NCI-H748 treated with DMSO at 0.1 percent for 48 hours (cell line): ENCODE measurements at places on chromosomes 4 and X.
A peak's percentile ranks its signal among the peaks of the same experiment; 100 is the strongest.

DNA sequence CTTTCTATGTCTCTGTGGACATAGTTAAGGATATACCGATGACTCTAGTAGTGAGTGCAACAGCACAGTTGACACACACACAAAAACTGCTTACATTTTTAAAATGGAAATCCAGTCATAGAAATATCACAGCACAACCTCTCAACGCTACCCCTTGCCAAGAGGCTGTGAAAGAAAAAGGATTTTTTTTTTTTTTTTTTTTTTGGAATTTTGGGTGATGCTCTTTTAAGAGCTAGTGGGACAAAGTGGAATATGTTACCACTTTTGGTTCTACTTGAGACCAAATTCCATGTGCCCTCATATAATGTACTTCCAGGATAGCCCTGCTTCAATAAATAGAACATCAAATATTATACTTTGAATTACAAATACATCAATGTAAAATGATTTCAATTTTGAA lies 381.1 kb upstream of the MAGEB2 start:
- no peak for DNase-seq

GRCh38 chrX:97672138-97672537 lies 788.4 kb downstream of the RPA4 start:
- DNase-seq: peak; percentile 96

DNA sequence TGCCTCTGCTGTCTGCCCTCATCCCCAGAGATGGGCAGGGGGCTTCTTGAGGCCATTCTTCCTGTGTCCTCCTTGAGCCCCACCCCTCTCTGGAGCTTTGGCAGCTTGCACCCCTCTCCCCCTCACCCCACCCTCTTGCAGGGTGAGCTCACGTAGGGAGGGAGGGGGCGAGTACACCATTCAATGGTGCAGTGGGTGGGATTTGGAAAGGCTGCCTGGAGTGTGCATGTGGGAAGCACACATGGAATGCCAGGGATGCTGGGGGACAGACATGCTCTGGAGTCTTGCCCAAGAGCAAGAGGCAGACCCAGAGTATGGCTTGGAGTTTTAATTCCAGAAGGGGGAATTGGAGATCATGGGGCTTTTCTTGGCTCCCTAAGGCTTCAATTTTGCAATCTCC lies 5.6 kb downstream of the PAK3 start:
- DNase-seq: no peak

DNA sequence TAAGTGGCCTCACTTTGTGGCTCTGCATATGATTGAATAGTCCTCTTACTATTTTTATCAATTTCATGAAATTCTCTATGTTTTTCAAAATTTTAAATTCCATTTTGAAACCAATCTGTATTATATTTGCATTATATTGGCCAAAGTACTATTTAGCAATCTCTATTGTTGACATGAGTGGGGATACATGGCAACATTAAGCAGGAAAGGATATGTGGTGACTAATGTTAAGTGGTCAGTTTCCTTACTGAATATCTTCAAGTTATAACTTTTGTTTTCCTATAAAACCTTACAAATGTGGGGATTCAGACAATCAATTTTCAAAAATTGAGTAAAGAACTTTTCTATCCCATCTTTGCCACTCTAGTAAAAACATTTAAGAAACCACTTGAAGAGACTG lies 10.2 kb downstream of the BBS7 start:
- no peak for DNase-seq

GRCh38 chr4:107548211-107548905 lies 171.7 kb downstream of the PAPSS1 start:
- no peak for DNase-seq

DNA sequence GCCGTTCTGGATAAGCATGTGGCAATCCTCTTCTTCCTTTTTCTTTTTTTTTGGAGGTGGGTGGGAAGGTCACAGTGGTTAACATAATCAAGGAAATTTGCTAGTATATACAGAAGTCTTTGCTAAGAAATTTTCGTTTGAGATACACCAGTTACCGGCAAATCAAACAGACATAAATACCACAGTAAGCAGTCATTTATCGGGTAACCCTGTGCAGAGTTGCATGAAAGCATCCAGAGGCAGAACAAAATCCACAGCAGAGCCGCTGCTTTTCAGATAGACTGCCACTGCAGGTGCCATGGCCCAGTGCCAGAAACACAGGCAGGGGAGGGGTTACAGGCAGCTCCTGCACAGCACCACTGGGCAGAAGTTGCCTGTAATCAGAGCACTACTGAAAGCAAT lies 179.1 kb upstream of the MAB21L2 start:
- peak; percentile 62 for DNase-seq

- DNase-seq: no peak
Measured at GRCh38 chr4:98584265-98584664, 74.1 kb downstream of the TSPAN5 start.

DNA sequence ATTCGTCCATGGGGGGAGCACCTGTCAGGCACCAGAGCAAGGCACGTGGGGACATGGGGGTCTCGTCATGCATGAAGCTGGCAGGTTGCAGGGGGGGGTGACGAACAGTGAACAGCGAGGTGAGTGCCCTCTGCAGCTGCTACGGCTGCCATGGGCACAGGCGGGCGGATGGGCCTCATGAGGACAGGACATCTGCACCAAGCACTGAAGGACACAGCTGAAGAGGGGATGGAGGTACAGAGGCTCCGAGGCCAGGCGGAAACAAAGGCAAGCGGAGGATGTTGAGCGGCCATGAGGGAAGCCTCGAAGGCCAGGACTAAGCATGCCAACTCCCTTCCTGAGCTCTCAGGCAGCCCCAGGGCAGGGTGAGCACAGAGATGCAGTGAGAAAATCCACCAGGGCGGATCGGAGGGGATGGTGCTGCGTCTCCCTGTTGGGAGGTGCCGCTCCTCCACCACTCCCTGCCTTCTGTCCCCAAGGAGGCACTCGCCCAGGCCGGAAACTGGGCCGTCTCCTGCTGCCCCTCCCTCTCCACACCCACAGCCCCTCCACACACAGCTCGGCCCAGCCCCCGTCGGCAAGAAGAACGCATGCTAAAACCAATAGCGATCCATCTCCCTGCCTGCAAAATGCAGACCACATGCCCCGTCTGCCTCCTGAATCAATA lies 24.6 kb downstream of the ABLIM2 start:
- no peak for DNase-seq

- DNase-seq: no peak
Measured at GRCh38 chr4:182354867-182355266, 111.7 kb downstream of the TENM3 start.

GRCh38 chr4:101787701-101788316 lies 2.7 kb upstream of the BANK1 start:
- no peak for DNase-seq

DNA sequence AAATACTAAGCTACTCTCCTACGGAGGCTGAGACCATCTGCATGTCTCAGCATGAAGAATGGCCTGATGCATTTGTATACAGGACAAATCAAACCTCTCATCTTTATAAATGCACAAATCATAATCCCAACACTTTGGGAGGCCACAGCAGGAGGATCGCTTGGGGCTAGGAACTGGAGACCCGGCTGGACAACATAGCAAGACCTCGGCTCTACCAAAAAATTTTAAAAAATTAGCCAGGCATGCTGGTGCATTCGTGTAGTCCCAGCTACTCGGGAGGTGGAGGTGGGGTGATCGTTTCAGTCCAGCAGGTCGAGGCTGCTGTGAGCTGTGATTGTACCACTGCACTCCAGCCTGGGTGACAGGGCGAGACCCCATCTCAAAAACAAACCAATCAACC lies 262.8 kb downstream of the DHRSX start:
- DNase-seq: no peak

GRCh38 chrX:150642423-150642822 lies 50.8 kb upstream of the MTMR1 start:
- no peak for DNase-seq

DNA sequence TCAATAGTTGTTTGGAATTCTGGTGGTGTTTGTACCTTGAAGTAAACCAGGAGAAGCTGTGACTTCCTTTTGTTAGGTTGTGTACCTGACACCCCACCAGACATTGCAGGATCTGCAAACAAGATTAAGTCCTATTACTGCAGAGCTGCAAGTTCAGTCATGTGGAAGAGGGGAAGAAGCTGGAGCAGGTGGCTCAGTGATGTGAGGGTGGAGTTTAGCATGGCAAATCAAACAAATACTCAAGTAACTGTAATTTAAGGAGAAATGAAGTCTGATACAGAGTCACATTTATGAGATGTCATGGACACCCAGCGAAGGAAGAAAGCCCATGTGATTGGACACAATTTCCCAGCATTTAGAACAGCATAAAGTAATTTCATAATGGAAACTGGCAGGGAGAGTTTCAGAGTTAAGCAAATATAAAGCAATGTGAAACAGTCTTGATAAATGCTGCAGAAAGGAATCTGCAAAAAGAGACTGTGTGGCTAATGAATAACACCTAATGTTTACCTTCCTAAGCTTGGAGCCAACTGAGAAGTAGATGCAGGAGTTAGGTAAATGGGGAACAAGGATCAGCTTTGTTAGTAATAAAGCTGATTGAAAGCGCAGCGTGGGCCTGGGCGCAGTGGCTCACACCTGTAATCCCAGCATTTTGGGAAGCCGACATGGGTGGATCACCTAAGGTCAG lies 249.1 kb downstream of the GBA3 start:
- DNase-seq: peak; percentile 45

- DNase-seq: no peak
Measured at GRCh38 chr4:128979934-128980333, 113.4 kb downstream of the SCLT1 start.

- no peak for DNase-seq
Measured at GRCh38 chr4:26726655-26727387, 133.8 kb upstream of the STIM2 start.

DNA sequence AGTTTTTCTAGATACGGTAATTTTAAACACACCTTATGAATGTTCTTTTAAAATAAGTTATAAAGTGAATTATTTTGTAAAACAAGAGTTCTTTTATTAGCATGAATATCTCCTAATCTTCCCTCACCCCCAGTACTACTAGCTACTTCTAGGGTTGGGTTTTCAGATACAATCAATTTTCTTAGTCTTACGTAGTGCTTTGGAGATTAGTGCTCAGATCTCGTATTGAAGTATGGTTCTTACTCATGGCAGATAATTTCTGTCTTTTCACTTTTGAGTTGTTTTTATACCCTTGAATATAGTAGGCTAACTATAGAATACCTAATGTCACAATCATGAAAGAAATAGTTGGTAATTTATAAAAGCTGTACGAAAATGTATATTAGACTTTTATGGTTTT lies 43.2 kb downstream of the CDKL5 start:
- no peak for DNase-seq

GRCh38 chr4:1594871-1595788 lies 89.0 kb downstream of the FAM53A start:
- DNase-seq: no peak

DNA sequence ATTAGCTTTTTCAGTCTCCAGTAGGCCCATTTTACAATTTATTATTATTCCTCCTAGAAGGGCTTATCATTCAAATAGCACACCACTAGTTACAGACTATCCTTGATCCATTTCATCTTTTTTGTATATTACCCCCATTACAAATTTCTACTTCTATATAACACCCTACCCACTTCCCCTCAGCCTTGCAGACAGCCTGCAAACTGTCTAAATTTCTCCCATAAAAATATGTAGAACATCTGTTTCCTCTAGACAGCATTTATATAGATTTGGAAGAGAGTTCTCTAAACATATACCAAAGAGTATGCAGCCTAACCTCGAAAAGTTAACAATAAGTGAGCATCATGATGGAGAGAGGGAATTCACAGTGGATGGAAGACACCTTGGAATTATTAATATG lies 30.8 kb downstream of the COMMD8 start:
- no peak for DNase-seq

- DNase-seq: no peak
Measured at GRCh38 chrX:68698942-68699341, 51.5 kb downstream of the STARD8 start.

- DNase-seq: no peak
Measured at GRCh38 chrX:12987900-12988594, 13.1 kb downstream of the TMSB4X start.

DNA sequence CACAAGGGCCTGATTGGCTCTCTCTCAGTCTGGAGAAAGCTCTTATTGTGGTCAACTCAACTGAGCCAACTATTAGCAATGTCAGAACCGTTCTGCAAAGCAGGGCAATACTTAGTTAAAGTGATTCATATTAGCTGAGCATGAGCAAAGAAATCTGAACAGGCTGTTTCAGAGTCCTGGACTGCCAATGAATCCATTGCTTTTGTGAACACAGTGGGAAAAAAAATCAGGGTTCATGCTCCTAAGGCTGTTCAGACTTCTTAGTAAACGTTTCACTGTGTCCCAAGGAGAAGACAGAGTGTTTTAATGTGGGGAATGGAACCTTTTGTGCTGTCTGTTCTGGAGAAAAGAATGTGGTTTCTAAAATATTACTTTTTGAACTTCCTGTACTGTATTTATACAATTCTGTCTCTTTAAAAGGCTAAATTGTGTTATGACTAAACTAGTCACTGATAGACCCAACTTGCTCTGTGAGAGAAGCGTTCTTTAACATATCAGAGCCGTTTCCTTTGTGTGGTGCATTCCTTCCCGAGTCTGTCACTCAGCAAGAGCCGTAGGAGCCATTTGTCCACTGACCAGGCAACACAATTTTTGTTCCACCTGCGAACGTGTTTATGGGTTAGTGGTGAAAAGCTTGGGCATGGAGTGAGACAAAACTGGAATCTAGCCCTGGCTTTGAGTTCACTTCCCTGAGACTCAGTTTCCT lies 366.1 kb downstream of the FBXO8 start:
- DNase-seq: no peak

DNA sequence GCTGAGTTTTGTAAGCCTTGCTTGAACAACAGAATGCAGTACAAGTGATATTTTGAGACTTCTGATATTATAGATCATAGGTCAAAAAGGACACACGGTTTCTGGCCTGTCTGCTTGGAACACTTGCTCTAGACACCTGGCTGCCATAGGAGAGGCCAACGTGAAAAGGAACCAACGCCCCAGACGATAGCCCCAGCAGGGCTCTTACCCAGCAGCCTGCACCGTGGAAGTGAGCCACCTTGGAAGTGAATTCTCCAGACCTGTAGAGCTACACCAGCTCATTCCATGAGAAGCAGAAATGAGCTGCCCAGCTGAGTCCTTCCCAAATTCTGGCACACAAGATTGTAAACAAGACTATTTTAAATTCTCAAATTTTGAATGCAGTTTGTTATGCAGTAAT lies 323.1 kb downstream of the FBXO8 start:
- DNase-seq: no peak

- DNase-seq: no peak
Measured at GRCh38 chr4:58566260-58566659, 1456.1 kb upstream of the IGFBP7 start.

- DNase-seq: no peak
Measured at GRCh38 chr4:146359771-146360170, 145.4 kb downstream of the REELD1 start.

DNA sequence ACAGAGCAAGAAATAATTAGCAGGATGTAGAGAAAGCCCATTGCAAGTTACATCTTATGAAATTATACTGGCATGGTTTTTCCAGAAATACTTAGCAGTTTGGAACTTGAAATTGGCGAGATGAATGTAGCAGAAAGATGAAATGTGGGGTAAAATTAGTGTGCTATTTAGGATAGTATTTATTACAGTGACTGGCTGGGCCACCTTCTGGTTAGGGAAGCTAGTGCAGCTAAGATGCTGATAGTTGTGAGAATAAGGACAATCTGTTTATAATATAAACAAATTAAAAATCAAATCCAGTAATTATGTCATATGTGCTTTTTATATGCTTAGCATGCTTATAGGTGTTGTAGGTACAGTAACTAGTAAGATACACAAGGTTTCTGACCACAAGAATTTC lies 74.8 kb downstream of the IL15 start:
- no peak for DNase-seq

- DNase-seq: no peak
Measured at GRCh38 chr4:8157496-8157895, 1.1 kb downstream of the ABLIM2 start.

GRCh38 chr4:133102043-133102442 lies 47.1 kb upstream of the PCDH10 start:
- no peak for DNase-seq

GRCh38 chr4:64384237-64385203 lies 24.7 kb downstream of the TECRL start:
- no peak for DNase-seq
